ENCODE measurements at places on chromosomes 5 and 9.

DNA sequence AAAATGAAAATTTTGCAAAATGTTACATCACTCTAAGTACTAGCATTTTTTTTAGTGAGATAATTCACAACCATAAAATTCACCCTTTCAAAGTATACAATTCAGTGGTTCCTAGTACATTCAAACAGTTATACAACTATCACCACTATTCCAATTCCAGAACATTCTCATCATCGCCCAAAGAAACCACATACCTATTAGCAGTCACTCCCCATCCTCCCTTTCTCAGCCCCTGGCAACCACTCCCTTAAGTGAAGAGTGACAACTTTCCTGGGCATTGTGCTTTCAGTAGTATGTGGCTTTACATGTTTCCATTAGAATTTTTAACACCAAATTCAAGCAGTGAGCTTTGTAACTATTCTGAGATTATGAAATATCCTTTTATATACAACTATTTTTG is 81.4 kb downstream of the RASEF start:
- no peak for DNase-seq

- DNase-seq: no peak
Measured at GRCh38 chr5:145975361-145976066, 39.1 kb downstream of the SH3RF2 start.

- no peak for DNase-seq
Measured at GRCh38 chr5:172715931-172716682, 54.9 kb downstream of the DUSP1 start.

DNA sequence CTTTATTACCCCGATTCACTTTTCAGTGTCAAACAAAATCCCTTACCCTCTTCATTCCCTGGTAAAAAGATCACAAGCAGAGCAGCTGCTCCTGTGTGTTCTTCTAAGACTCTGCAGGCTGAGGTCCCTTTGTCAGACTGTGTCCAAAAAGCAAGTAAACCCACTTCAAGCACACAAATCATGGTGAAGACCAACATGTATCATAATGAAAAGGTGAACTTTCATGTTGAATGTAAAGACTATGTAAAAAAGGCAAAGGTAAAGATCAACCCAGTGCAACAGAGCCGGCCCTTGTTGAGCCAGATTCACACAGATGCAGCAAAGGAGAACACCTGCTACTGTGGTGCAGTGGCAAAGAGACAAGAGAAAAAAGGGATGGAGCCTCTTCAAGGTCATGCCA is 34.5 kb downstream of the CREBRF start:
- DNase-seq: no peak

DNA sequence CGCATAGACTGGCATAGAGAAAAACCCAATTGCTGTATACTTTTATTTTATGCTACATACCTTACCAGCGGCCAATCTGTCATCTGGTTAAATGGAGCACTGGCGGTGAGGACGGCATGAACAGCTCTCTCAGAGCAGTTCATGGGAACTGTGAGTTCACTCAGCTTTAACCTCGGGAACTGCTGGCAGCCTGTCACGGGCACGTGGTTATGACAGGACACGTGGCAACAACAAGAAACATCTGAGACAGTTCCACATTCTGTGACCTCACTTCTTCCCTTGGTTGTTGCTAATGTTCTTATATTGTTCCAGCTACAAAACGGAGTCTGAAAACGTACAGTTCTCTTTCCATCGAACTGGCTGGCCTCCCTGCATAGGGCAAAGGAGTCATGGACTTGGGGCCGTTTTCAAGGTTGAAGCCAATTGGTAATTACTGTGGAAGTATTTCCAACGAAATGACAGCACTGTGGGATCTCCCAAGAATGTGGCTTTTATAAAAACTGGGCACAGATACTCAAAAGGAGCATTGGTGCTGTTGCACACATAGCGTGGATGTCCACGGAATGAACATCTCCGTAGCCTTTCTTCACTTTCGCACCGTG is 246.3 kb upstream of the DAP start:
- no peak for DNase-seq

DNA sequence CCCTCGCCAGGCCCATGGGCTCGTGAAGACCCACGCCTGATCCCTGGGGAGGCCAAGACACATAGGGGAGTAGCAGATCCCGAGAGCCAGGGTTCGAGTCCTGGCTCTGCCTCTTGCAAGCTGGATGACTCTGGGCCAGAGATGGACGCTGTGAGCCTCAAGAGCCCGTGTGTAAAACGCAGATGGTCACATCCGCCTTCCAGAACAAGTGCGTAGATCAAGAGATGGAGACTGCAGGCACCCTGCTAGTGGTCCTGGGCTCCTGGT is 8.2 kb downstream of the ST6GALNAC4 start:
- no peak for DNase-seq

DNA sequence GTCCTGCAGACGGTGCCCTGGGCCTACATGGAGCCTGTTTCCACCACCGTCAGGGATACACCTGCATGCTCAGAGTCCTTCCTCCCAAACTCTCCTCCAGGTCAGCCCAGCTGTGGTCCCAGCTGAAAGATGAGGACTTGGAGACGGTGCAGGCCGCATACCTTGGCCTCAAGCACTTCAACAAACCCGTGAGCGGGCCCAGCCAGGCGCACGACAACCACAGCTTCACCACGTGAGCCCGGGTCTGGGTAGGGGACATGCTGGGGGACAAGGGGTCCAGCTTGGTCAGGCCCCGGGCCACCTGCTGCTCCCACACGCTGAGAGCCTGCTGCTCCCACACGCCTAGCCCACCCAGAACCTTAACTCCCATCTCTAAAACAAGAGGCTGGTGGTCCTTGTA is 16.6 kb upstream of the CARD19 start:
- no peak for DNase-seq

- no peak for DNase-seq
Measured at GRCh38 chr9:133605446-133605845, 3.7 kb downstream of the FAM163B start.

DNA sequence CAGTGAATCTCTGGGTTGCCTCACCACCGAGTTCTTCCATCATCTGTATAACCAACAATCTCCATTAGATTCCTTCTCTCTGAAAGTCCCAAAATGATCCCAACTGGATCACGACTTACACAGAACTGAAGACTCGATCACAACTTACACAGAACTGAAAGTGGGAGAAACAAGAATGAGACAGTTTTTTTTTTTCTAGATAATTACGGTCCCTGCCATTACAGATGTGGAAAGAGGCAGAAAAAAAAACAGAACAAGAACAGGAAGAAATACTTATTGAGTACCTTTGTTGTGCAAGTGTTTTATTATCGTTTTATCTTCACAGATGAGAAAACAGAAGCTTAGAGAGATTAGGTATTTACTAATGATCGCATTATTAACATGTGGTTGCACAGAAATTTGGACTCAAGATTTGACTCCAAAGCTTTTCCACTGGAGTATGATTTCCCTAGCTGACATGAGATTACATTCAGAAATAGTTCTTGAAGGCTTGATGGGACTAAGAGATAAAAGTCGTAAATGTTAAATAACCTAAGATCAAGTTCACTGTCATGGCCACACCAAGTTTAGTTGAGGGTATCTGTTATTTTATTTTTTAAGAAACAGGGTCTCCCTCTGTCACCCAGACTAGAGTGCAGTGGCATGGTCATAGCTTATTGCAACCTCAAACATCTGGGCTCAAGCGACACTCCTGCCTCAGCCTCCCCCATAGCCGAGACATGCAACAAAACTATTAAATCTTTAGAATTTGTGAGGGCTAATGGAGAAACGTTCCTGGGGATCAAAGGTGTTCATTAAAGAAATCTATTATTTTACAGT is 8.9 kb downstream of the PLK2 start:
- DNase-seq: no peak

GRCh38 chr5:55894135-55894534 is 43.0 kb downstream of the IL31RA start:
- DNase-seq: no peak

DNA sequence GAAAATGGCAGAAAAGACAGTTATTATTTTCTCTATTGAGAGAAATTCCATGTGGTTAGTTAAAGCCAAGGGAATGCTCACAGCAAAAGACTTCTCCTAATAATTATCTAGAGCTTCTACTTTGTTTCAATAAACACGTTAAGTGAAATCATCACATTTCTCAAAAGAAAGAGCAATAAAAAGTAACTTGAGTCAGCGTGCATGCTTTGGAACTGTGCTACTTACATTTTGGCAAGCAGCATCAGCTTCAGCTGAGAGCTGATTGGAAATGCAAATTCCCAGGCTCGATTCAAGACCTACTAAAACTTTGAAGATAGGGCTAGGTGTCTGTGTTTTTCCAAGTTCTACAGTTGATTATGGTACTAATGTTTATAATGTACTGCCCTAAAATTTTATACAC is 132.1 kb downstream of the CDH18 start:
- DNase-seq: no peak

GRCh38 chr9:115292584-115293279 is 174.8 kb upstream of the TNC start:
- DNase-seq: no peak

DNA sequence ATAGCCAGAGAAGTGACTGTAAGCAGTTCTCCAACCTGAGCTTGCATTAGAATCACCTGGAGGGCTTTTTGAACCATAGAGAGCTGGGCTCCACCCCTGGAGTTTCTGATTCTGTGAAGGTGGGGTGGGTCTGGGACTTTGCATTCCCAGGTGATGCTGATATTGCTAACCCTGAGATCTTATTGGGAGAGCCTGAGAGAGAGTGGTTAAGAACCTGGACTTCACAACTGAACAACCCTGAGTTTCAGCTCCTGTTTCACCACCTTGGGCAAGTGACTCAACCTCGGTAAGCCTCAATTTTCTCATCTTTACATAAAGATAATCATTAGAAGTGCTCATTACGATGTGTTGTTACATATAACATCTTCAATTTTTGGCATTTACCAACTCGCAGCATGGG is 498.6 kb downstream of the EBF1 start:
- DNase-seq: no peak

DNA sequence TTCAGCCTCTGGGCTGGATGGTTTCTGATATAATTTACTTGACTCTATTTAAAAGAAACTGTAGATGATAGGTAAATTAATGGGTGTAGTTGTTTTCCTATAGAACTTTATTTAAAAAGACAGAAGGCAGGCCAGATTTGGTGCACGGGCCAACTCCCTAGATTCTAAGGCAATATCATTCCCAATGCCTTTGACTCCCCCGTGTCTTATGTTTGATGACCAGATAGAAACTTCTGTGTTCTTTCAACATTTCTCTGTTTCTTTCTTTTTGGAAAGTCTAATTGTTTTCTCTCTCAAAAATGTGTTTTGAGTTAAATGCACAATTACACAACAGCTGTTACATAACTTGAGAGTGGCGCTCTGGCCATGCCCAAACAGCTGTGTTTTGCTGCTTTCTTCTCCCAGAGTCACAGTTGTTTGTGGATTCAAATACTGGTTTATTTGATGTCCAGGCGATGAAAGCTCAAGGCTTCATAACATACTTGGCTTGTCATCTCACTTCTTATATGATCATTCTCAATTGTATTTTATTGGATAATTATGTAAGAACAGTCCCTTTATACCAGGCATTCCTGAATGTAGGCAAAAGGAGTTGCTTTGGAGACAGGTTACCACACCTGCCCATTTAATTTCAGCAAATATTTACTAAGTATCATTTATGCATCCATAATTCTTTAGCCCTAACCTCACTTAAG is 1.7 kb upstream of the ALDH1A1 start:
- no peak for DNase-seq

DNA sequence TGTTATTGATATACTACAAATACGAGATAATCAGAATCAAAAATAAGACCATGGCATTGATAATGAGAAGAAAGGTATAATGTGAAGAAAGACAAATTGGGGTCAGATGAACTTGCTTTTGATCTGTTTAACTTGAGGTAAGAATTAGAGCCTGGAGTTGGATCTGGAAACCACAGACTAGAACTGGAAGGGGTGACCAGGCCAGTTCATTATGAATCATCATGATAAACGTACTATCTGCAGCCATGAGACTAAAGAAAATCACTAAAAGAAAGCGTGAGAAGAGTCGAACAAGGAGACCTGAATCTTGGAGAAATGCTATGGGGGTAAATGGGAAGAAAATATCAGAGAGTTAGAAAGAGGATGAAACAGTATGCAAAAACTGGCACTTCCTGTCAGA is 967.5 kb downstream of the NR2F1-AS1 start:
- no peak for DNase-seq

GRCh38 chr9:124733964-124734740 is 37.0 kb downstream of the NR6A1 start:
- no peak for DNase-seq

DNA sequence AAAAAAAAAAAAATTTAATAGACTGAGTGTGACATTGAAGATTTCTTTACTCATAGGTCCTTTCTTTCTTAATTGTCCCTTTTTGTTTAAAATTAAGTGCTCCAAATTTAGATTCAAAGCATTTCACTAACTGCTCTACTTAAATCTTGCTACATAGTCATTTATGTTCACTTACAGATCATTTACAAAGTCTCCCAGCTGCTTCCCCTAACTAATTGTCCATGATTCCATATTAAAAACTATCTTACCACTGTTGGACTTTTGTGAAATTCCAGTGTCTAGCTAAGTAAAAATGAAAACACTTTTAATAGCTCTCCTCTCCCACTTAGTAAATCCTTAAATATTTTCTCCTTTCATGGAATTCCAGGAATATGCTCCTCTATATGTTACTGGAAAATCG is 850.5 kb downstream of the NR2F1-AS1 start:
- no peak for DNase-seq

GRCh38 chr5:109868737-109869136 is 179.0 kb downstream of the MAN2A1 start:
- DNase-seq: no peak

Measured in activated CD8-positive, alpha-beta memory T cell treated with anti-CD3 and anti-CD28 coated beads for 1 hour (primary cell).